ENCODE measurements at places on chromosomes 7 and 10.

GRCh38 chr10:6052247-6053221 lies 9.6 kb downstream of the IL2RA start:
- peak; percentile 89 for DNase-seq

DNA sequence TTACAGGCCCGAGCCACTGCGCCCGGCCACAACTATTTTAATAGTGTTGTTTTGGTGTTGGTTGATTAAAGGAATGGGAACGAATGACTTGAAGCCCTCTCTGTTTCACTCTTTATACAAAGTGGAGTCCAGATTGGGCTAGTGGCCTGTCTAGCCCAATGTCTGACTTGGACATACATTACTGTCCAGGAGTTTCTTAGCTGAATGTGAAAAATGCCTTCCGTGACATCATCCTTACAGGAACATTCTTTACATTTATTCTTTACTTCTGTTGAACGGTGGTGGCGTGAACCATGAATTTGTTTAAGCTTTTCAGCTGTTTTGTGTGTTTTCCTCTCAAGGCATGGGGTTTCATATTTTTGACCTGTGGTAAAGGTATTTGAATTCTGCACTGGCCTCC lies 67.9 kb downstream of the DAGLB start:
- no peak for DNase-seq

DNA sequence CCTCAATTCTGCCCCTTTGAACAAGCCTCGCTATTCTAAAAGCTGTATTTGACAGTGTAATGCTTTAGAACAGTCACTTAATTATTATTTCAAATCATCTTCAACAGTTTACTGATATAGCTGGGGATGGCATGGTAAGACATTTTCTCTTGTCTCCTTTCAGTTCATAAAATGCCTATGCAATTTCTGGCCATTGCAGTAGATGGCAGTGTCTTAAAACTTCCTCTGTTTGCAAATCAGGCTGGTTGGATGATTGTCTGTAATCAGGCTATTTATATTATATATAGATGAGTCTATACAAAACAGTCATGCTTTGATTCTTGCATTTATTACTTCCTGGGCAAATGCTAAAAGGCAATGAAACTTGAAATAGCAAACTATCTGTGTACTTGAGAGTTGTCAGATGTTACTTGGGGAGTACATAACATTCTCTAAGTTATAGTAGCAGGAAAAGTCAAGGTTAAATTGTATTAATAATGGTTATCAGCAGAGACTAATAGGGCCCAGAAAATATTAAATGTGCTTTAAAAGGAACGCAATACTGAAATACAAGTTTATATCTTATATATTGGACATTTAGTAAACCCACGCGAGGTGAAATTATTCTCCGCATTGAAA lies 55.5 kb upstream of the LHFPL3 start:
- no peak for DNase-seq

DNA sequence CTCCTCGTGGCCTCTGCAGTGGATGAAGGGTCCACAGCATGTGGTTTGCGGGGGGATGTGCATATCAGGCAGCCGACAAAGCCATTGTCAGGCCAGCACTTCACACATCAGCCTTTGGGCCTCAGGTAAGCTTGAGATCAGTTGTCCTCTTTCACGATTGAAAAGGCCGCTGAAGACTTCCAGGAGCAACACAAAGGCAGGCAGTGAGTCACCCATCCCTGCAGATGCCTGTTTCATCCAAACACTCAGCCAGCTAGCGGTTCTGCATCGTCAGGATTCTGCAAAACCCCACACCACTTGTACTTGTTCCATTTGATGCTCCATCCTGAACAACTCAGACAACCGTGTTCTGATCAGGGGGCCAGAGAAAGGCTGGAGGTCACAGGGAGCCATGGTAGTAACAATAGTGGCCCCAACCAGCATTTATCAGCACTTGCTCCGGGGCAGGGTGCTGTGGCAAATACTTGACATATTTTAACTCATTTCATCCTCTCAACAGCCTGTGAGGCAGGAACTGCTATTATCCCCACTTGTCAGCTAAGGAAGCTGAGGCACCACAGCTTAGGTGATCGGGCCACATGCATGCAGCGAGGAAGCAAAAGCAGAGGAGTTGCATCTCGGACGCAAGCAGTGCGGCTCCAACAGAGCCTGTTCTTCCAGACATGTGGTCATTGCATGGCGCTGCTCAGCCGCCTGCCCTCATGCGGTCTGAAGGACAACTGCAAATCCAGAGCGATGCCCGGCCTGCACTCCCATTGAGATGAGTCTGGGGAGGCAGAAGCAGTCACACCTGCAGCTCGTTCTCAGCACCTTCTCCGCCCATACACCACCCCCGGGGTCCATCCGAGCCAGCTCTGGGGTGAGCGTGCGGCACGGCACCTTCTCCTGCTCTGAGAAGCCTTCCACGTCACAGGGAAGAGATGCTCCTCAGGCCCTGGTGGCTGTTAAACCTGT lies 144.9 kb downstream of the PAXIP1 start:
- DNase-seq = no peak

DNA sequence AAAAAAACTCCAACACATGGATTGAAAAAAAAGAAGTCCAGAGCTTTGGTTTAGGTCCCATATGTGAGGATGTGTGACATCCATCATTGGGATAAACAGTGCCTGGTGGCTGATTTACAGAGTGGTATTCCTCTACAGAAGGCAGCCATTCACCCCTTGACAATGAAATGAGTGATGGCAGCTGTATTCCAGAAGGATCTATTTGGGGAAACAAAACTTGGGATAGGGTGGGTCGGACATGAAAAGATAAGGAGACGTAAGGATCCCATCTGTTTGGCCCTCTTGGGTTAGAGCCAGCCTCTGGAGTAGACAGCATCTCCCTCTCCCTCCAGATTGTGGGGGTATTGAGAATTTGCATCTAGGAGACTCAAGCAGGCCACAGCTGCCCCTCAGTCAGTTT lies 15.2 kb upstream of the CREB5 start:
- DNase-seq = no peak

Measured in natural killer cell (primary cell).